Uterine smooth muscle cell (primary cell): ENCODE measurements at places on chromosomes 6 and 20. TPM values are rescaled to one million over a fixed set of nuclear protein-coding genes. Genes with fewer than 3 reads are reported as not detected.

The TOP1 gene
- total RNA-seq = 30.2 and 37.4 TPM in 2 replicates

The GPLD1 gene
- 0.33 and 0.87 TPM in 2 replicates for total RNA-seq

The POM121L2 gene
- total RNA-seq = not detected in 2 replicates

The GNAS-AS1 gene
- 0.87 and 1.00 TPM in 2 replicates for total RNA-seq

The SOX18 gene
- total RNA-seq = 0.12 TPM in 1 of 2 replicates, not detected in the other

The CAPN11 gene
- total RNA-seq = not detected in 2 replicates

The LY6G6F gene
- total RNA-seq = not detected in 2 replicates

The PRR18 gene
- 0.12 TPM in 1 of 2 replicates, not detected in the other for total RNA-seq

The SMIM13 gene
- 5.6 and 7.2 TPM in 2 replicates for total RNA-seq

The ZBP1 gene
- total RNA-seq = not detected in 2 replicates

The PLEKHG1 gene
- 1.3 and 2.0 TPM in 2 replicates for total RNA-seq

The TEAD3 gene
- 12.5 and 14.2 TPM in 2 replicates for total RNA-seq

The C20orf96 gene
- 3.1 and 4.4 TPM in 2 replicates for total RNA-seq

The NHSL1 gene
- 1.8 and 3.7 TPM in 2 replicates for total RNA-seq

The TTLL9 gene
- total RNA-seq = under 0.01 TPM in 1 of 2 replicates, not detected in the other

The BRD2 gene
- total RNA-seq = 95.3 and 96.0 TPM in 2 replicates

The MAP7 gene
- 0.44 and 1.4 TPM in 2 replicates for total RNA-seq

The POU5F1 gene
- not detected in 2 replicates for total RNA-seq

The PRPH2 gene
- total RNA-seq = 1.7 and 1.8 TPM in 2 replicates

The SFTA2 gene
- not detected in 2 replicates for total RNA-seq

The CENPQ gene
- 9.6 and 32.3 TPM in 2 replicates for total RNA-seq

The BPIFB4 gene
- total RNA-seq = not detected in 2 replicates

The SAPCD1 gene
- 1.00 and 1.2 TPM in 2 replicates for total RNA-seq

The TCP11 gene
- total RNA-seq = 0.25 and 0.66 TPM in 2 replicates

The PANK2 gene
- total RNA-seq = 59.2 and 68.6 TPM in 2 replicates

The PRR3 gene
- total RNA-seq = 3.6 and 4.5 TPM in 2 replicates

The CYP39A1 gene
- total RNA-seq = 0.44 and 1.7 TPM in 2 replicates

The MUC22 gene
- total RNA-seq = not detected in 2 replicates
